ENCODE measurements at places on chromosomes 16 and 17. TPM values are rescaled to one million over a fixed set of nuclear protein-coding genes. Genes with fewer than 3 reads are reported as not detected.

Gene KRTAP9-2
- polyA plus RNA-seq: not detected

Gene ENGASE
- 12.1 TPM for polyA plus RNA-seq

Gene OR1A1
- polyA plus RNA-seq: not detected

Gene MYADML2
- not detected for polyA plus RNA-seq

Gene KRTAP1-1
- 1.2 TPM for polyA plus RNA-seq

Gene TENT4B
- polyA plus RNA-seq: 4.1 TPM

Gene MT1A
- polyA plus RNA-seq: 0.60 TPM

Gene TMEM100
- polyA plus RNA-seq: 0.21 TPM

Gene CNGB1
- polyA plus RNA-seq: not detected

Gene HBA2
- polyA plus RNA-seq: not detected

Gene CHAD
- not detected for polyA plus RNA-seq

Gene LASP1
- polyA plus RNA-seq: 262 TPM

Gene ESRP2
- 0.14 TPM for polyA plus RNA-seq

Gene CMTR2
- 10.6 TPM for polyA plus RNA-seq

Gene MAPT
- 0.26 TPM for polyA plus RNA-seq
